ENCODE measurements at places on chromosomes 1 and 21.

GRCh38 chr1:7406641-7407543 is 364.2 kb upstream of the VAMP3 start:
- DNase-seq: no peak

DNA sequence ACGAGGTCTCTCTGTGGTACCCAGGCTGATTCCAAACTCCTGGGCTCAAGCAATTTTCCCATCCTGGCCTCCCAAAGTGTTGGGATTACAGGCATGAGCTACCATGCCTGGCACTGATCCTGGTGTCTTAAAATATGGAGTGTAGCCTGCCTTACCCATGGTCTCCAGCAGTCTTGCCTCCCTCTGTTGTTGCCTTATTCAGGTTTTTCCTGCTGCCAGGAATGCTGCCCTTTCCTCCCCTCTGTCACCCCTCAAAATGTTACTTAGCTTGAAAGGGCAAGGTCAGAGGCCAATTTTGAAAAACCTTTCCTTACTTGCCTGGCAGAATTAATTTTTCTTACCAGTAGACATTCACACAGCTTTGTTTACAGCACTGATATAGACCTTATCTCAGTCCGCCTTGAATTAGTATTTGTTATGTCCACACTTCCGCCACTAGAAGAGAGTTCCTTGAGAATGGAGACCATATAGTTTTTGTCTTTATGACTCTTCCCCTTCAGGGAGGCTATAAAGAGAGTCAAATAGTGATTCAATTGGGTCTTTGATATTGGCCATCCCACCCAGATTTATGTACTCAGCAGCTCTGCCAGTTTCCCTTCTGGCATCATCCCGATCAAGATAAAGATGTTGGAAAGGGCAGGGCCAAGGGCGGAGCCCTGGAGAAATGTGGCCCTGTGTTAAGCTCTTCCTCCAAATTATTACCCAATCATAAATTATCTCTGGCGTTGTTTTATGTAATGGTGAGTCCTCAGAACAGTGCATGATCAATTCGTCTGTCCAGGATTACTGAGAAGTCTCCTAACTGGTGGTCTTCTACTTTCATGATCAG is 38.8 kb downstream of the C1orf21 start:
- no peak for DNase-seq

GRCh38 chr1:84264961-84265360 is 36.5 kb upstream of the SAMD13 start:
- no peak for DNase-seq

GRCh38 chr21:43893536-43894205 is 28.6 kb downstream of the AGPAT3 start:
- DNase-seq: no peak

- no peak for DNase-seq
Observed at GRCh38 chr1:6858596-6858995, 73.3 kb downstream of the CAMTA1 start.

- DNase-seq: no peak
Observed at GRCh38 chr21:31929548-31929947, 56.7 kb downstream of the HUNK start.

DNA sequence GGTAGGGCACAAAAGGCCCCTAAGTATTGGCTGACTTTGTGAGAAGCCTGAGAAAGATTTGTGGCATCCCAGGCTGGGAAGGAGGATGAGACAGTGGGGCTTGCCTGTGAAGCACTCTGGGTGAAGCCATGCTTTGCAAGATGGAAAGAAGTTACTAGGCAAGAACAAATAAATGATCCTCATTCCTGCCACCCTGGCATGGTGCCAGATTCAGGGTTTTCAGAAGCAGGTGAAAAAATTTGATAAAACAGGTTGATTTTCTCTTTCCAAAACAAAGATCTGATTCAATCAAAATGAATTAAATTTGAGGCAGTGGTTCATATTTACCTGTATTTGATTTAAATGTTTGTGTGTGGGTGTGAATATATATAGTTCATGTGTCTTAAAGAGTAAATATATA is 386.9 kb upstream of the PROX1 start:
- DNase-seq: no peak

DNA sequence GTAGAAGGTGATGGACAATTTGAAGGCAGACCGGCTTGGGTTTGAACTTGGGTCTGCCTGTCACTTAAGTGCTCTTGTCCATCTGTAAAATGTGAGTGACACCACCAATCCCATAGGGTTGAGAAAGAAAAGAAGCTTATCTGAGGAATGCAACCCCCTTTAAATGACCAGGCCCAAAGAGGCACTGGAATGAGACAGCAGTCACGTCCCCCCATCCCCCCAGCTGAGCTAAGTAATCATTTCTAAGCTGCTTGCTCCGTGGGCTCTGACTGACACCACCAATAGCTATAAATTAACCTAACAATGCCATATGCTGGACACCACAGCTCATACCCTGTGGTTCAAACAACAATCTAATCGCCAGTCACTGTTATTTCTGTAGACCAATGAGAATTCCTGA is 15.1 kb downstream of the LCA5L start:
- no peak for DNase-seq

DNA sequence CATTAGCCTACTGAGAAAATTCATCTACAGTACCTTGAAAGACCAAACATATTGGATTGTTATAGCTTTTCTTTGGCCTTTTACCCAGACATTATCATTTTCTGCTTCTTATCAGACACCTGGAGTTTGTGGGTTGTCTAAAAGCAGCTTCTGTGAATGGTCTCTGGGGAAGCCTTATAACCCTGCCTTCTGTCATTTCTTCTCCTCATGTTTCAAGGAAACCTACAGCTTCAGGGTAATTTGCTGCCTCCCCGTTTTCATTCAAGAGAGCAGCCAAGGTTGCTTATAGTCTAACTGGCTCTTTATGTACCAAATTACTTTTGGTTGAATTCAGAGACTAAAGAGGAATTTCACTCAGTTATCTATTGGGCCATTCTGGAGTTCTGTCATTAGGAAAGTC is 288.3 kb upstream of the SGIP1 start:
- no peak for DNase-seq

DNA sequence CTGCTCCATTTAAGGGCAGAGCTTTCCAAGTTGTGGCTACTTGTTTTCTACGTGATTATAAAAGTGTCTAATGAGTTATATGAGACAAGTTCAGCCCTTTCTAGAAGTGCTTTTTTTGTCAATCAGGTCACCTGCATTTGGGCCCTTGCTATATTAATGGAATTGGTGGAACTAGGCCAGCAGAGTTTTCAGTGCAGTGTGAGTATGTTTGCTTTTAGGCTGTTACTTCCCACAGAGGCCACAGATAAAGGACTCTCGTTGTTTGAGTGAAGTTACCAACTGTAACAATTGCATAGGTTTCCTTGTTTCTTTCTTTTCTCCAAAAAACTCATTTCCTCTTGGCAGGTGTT is 10.9 kb downstream of the SMAP2 start:
- DNase-seq: no peak

- DNase-seq: no peak
Observed at GRCh38 chr1:155075535-155075934, 3.1 kb upstream of the EFNA3 start.

DNA sequence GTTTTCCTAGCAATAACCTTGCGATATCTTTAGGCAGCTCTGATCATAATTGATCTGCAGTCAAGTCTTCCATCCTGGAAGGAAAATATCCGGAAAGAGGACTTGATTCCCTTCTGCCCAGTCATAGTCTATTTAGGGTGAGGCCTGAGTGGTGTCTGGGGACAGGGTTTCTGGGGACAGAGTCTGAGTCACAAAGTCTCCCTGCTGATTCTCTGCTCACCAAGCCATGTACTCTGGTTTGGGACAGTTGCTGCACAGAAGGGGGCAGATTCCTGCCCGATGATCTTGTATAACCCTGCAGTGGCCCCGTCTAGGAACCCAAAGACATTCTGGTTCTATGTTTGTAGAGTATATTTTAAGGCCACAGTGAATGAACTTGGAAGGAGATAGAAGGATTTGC is 178.8 kb downstream of the KCNJ6 start:
- no peak for DNase-seq

DNA sequence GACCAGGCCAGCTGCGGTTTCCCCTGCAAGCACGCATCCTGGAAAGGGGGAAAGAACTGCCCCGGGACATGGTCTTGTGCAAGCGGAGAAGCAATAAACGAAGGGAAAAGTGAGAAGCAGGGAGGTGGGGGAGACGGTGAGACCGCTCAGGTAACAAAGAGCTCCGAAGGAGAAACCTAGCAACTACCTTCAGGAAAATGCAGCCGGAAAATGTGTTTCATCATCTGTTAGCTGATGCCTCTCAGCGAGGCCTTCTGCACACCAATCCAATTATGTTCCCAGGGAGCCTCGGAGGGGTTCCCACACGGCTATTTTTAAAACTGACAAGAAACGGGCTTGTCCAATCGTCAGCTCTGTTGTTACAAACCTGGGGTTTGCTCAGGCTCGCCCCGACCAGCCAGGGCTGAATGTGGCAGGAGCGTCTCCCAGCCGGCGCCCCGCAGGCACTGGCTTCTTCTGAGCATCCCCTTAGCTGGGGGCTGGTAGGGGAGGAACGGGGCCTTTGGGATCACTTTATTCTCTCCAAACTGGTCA is 3.4 kb downstream of the RIPK4 start:
- no peak for DNase-seq

DNA sequence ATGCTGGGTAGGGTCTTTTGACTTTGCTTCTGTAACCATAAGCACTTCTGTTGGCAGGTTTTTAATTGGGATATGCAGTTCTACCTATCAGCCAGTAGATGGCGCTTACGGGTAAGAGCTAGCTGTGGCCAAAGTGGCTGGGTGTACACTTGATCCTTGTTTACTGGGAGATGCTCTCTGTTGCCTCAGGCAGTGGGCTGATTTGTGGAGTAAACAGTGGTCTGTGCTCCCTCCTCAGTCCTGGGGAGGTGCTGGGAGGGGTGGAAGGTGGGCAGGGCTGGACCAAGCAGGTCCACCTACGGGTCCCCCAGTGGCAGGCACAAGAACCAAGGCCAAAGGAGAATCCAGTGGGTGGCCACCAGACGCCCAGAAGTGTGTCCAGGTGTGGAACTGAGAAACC is 43.4 kb downstream of the RALGPS2 start:
- no peak for DNase-seq

DNA sequence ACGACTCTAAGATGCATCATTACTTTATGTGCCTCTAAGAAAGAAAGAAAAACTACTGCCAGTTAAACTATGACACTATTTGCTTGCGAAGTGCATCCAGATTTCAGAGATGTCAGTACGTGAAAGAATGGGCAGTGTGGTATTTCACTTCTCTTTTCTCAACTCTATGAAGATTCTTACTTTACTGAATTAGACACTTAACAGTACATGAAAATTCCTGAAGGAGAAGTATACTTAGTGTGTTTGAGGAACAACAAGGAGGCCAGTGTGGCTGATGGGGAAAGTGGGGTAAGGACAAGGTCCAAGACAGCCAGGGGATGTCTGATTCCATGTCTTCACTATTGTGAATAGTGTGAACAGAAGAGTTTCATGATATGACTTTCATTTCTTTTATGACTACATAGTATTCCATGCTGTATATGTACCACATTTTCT is 53.9 kb upstream of the HSD17B7 start:
- DNase-seq: no peak

DNA sequence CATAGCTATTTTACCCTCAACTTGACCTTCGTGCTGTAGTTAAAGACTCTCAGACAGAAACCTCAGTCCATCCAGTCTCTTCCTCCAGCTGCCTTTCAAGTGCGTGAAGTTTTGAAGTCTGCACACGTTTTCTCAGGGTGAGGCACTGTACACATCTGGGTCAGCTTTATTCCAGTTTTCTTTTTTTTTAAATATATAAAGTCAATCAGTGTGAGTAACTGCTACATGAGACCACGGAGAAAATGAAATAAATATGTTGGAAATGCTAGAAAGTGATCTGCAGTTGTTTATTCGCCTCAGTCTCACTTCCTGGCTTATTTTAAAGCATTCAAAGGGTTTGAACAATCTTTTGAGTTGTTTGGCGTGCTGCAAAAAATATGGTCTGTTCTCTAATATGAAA is 135.7 kb downstream of the ROR1 start:
- no peak for DNase-seq

GRCh38 chr1:110734133-110734680 is 59.5 kb upstream of the KCNA3 start:
- DNase-seq: no peak

GRCh38 chr1:1286313-1287261 is 6.4 kb downstream of the SCNN1D start:
- DNase-seq: no peak

- no peak for DNase-seq
Observed at GRCh38 chr21:45359451-45360217, 45.3 kb upstream of the COL18A1 start.

DNA sequence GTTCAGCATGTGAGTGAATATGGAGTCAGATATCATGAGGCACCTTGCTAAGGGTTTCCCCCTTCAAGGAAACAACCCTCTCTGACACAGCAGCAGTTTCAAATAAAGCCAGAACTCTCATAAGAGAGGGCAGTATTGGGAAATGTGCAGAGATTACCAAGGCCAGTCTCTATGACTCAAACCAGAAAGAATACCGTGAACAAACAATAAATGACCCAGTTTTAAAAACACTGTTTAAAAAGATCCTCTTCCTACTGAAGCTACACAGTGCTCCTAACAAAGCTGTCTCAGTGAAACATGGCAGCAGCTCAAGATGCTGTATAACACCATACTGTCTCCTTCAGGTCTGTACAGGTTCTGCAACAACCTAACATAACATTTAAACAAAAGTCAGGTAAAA is 102.6 kb downstream of the KIAA0319L start:
- DNase-seq: no peak

GRCh38 chr1:206469411-206469932 is 804 bp upstream of the IKBKE start:
- no peak for DNase-seq

DNA sequence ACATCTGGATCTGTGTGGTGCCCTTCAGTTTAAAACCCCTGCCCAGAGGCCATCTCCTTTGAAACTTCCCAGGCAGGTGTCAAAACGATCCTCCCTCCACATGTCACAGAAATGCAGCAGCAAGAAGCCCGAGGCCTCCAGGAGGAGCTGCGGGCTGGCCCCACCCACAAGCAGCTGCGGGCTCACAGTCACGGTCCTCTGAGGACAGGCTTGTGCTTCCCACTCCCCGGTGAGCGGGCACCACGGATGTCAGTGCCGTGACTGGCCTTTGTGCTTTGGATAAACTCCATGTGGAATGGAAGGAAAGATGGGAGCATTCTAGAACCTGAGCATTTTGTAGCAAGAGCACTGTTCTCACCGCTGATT is 65.8 kb downstream of the SIK1 start:
- DNase-seq: peak; percentile 23

GRCh38 chr1:205257735-205258134 is 30.0 kb downstream of the TMCC2 start:
- no peak for DNase-seq

GRCh38 chr21:41280115-41280919 is 36.3 kb upstream of the FAM3B start:
- no peak for DNase-seq
